ENCODE measurements at places on chromosomes 12 and 14. TPM values are rescaled to one million over a fixed set of nuclear protein-coding genes. Genes with fewer than 3 reads are reported as not detected.

- no peak for DNase-seq
Measured at GRCh38 chr14:54102051-54102456, 145.4 kb upstream of the BMP4 start.

DNA sequence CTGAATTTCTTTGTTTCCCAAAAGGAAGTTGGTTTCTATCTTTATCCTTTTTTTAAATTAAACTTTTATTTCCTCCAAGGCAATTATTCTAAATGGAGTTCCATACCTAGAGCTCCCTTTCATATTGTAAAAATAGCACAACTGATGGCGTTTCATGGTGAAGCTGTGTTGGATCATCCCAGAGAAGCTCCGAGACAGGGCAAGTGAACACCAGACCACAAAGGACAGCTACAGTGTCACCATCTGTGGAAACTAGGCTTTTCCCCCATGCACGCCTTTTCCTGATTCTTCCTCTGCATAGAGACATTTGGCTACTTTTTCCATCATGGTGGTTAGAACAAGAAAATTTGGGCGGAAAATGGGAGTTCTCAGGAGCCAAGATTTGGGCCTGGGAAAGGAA, 12.7 kb downstream of the TPCN1 start:
- no peak for DNase-seq

GRCh38 chr12:14612898-14613445, 45.3 kb upstream of the PLBD1 start:
- no peak for DNase-seq

GRCh38 chr12:75943730-75944096, 87.9 kb downstream of the PHLDA1 start:
- DNase-seq, result no peak

GRCh38 chr14:100328495-100329163, 5.5 kb downstream of the SLC25A47 start:
- peak; percentile 46 for DNase-seq

- peak; percentile 31 for DNase-seq
Measured at GRCh38 chr14:64695071-64695470, 9.2 kb upstream of the PLEKHG3 start.

DNA sequence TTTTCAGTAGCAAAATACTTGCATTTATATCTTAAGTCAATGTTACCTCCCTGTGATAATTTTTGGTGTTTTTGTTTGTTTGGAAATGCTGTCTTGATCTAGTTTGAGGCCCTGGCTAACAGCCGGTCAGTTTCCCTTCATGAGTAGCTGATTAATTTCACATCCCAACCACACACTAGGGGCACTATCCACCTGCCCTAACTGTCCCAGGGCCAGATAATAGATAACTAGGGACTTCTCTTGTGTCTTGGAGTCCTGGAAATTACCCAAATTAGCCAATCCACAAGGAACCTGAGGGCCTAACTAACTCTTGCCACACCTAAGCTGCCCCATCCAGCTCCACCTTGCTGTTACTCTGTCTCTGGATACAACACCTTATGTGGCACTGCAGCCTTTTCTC, 399.9 kb downstream of the FOXG1 start:
- peak; percentile 57 for DNase-seq

DNA sequence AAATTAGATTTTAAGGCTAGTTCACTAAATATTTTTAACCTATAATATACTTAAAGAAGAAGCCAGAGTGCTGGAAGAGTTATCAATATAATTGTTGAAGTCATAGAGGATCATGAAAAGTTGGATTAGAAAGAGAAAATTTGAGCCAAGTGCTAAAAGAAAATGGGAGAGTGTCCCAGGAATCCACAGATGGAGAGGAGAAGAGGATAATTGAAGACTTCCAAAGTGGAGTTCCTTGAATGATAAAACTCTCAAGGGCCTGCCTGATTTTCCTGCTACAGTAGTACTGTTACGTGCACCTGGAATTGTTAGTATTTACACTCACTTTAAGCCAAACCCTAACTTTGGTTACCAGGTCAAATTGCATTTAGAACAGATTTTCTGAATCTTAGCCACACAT, 113.2 kb downstream of the MSRB3 start:
- DNase-seq, result no peak

DNA sequence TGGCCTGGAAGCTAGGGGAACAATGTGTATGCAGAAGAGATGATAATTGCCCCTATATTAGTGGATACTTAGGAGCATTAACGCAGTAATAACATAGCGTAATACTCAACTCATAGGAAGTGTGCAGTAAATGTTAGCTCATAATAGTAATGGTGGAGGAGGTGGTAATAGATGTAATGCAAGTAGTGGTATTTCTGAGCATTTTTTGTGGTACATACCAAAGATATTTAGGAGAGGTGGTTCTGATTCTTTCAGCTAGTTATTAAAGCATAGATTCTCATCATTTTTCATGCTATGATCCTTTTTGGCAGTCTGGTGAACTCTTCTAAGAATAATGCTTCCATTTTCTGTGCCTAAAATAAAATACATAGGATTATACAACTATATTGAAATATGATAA, 233.1 kb downstream of the PTPRO start:
- DNase-seq, result no peak

GRCh38 chr14:97036086-97036852, 239.1 kb downstream of the VRK1 start:
- DNase-seq, result no peak

- no peak for DNase-seq
Measured at GRCh38 chr12:101671157-101671791, 26.2 kb upstream of the CHPT1 start.

- DNase-seq, result no peak
Measured at GRCh38 chr14:53409969-53410368, 256.8 kb upstream of the DDHD1 start.

GRCh38 chr12:107092669-107093416, 506 bp downstream of the CRY1 start:
- DNase-seq, result peak; percentile 85

DNA sequence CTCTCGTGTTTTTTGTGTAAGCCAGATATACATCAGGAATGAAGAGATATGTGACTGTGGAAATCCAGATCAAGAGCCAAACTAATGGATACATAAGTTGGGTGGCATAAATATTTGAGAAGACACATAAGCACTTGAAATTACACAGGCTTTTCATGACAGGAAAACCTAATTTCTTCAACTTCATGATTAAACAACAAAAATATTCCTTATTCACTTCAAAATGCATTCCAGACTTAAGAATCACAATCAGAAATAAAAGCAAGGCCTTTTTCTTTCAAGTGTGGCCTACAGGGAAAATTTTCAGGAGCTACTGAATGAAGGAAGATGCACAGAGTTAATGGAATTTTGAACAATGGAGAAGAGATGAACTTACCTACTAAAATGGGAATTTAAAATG, 515.6 kb downstream of the FOXG1 start:
- DNase-seq, result no peak

GRCh38 chr14:55294603-55295002, 23.4 kb downstream of the FBXO34 start:
- DNase-seq, result no peak

GRCh38 chr12:75208856-75209811, 505 bp downstream of the KCNC2 start:
- peak; percentile 96 for DNase-seq

DNA sequence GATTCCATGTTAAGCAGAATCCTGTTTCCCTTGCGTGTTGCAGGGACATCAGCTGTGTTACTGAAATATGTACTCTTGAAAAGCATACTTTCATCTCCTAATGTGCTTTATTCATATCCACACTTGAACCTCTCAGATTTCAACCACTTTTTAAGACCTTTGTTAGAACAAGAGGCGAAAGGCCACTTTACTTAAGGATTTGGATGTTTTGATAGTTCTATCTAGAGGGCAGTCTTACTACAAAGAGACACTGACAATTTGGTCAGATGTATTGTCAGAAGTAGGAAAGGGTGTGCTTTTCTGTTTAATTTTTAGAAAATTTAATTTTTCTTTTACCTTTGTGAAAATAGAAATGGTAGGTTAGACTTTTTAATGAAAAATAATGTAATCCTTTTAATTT, 267.9 kb downstream of the TMTC2 start:
- DNase-seq, result no peak

DNA sequence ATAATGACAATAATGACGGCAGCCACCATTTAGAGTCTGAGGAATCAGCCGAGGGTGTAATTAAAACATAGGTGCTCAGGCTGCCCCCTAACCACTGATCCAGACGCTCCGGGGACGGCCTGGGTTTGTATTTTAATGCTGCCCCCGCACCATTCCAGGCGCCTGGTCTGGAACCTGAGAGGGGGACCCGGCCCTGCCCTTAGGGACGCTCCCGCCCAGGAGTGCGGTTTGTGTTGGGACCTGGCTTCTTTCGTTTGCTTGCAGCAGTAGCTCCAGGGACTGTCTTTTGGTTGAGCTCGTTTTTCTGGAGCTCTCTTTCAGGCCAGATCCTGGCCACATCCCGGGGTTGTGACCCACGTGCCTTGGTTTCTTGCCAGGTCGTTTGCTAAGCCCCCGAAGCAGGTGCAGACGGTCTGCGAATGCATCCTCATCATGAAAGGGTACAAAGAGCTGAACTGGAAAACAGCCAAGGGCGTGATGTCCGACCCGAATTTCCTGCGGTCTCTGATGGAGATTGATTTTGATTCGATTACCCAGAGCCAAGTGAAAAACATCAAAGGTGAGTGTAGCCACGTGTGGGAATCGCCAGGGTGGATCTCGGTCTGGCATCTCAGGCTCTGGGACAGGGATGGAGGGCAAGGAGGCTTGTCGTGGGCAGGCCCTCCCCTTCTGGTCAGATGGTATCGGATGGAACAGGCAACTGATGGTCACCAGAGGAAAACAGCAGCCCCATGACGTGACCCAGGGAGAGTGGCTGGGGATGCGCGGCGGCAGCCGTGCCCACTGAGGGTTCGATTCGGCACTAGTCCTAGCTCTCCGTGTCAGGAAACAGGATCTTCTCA, 63.5 kb downstream of the CCDC92 start:
- DNase-seq, result no peak

DNA sequence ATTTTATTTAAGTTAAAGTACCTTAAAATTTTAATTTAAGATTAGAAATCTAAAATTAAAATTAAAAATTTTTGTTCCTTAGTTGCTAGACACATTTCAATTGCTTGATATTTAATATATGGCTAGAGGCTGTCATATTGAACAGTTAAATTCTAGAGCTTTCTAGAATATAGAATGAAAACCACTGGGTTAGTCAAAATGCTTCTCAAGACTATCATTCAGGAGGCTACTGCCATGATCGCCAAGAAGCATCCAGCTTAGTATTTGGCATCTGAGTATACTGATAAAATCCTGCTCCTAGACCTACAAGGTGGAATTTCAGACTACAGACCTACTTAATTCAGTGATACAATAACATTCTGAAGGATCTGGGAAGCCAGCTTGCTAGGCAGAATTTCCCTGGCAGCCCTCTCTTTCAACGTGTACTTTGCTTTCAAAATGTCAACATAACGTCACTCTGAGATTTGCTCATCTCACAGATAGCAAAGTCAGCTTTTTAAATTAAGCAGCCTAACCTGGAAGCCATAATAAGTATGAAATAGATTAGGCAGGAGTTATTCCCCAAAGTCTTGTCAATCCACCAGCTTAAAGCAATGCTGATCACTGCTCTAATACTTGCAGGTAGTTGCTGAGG, 525.8 kb downstream of the FSCB start:
- no peak for DNase-seq

DNA sequence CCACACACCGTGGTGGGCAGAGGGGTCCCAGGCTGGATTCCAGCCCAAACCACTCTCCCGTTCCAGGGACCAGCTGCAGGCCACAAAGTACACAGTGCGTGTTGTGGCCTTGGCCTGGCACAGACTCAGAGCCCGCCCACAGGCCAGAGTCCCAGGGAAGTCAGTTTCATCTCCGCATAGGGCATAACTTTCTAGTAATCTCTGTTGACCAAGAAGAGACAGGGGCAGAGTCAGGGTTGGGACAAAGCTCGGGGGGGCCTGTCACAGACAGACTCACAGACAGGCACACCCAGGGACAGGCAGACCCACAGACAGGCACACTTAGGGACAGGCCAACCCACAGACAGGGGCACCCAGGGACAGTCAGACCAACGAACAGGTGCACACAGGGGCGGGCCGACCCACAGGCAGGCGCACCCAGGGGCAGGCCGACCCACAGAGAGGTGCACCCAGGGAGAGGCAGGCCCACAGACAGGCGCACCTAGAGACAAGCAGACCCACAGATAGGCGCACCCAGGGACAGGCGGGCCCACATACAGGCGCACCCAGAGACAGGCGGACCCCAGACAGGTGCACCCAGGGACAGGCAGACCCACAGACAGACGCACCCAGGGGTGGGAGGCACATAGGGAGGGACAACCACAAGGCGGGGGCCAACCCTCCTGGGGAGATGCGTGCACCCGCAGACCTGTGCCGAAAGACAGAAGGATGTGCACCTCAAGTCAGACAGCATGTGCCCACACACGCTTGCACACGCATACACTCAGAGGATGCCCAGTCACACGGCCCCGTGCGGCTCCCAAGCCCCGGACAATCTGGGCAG, 323.3 kb upstream of the RTL1 start:
- DNase-seq, result peak; percentile 37

DNA sequence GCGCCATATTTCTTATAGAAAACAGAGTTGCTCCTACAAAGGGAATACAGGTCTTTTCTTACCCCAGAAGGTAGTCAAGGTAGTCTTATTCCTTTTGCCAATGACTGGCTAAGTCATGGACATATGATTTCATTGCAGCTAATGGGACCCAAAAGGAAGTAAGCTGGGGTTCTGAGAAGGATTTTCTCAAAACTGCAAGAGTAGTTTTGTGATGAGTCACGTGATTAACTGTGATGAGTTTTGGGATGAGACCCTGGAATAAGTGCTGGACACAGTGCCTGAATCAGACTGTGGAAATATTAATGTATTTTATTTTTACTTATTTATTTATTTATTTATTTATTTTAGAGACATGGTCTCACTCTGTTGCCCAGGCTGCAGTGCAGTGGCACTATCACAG, 13.4 kb upstream of the NIN start:
- no peak for DNase-seq

- DNase-seq, result no peak
Measured at GRCh38 chr14:50796390-50796789, 34.6 kb downstream of the NIN start.

- DNase-seq, result no peak
Measured at GRCh38 chr12:92595663-92596062, 107.1 kb upstream of the PLEKHG7 start.

- DNase-seq, result peak; percentile 84
Measured at GRCh38 chr14:35355981-35356841, 48.3 kb downstream of the NFKBIA start.

GRCh38 chr12:73225371-73225937, 953.3 kb downstream of the TRHDE start:
- DNase-seq, result no peak

GRCh38 chr14:52923902-52924575, 26.8 kb downstream of the FERMT2 start:
- peak; percentile 75 for DNase-seq

Gene P2RX2
- 0.97 TPM for total RNA-seq

Gene TSPAN11
- total RNA-seq, result 2.1 TPM

Gene CISTR
- not detected for total RNA-seq

Gene TMPRSS12
- not detected for total RNA-seq

Gene CLEC4D
- total RNA-seq, result 0.70 TPM

Gene CLEC1A
- not detected for total RNA-seq

Gene VDR
- 0.04 TPM for total RNA-seq

Gene TSPAN8
- 0.87 TPM for total RNA-seq
